Trophoblast cell (in vitro differentiated cells and primary cell): ENCODE measurements at places on chromosomes 4 and X.

- DNase-seq = no peak
Measured at GRCh38 chrX:39491548-39492297, 606.0 kb downstream of the BCOR start.

DNA sequence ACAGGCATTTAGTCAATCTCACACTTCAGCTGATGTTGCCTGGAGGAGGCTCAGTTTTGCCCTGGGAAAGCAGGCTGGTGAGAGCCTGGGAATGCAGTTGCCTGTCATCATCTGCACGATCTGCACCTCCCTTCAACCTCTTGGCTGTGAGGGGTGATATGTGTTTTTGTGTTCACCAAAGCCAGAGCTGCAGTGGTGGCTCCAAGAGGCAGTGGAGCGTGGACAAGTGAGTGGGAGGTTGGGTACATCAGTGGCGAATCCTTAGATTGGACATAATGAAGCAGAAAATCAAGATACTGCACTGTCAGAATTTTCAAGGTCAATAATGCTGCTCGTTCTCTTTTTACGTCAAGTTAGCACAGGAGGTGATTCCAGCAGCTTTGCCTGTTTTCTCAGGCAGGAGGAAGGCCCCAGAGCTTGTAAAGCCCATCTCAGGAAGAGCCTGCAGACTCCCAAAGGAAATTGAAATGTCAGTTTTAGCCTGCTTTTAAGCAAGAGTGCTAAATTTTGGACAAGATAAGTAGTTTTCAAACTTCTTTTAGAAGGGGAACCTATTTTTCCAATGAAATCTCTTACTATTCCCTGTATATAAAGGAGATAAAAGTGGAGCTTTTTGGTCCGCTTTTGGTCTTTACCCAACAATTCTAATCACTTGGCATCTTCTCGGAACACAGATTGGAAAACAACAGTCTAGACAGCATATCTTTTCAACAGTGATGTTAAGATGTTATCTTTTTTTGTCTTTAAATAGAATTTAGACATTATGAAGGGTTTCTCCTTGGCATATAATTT is 92.8 kb downstream of the FRAS1 start:
- no peak for DNase-seq

GRCh38 chr4:31020363-31020762 is 300.2 kb downstream of the PCDH7 start:
- DNase-seq = no peak

DNA sequence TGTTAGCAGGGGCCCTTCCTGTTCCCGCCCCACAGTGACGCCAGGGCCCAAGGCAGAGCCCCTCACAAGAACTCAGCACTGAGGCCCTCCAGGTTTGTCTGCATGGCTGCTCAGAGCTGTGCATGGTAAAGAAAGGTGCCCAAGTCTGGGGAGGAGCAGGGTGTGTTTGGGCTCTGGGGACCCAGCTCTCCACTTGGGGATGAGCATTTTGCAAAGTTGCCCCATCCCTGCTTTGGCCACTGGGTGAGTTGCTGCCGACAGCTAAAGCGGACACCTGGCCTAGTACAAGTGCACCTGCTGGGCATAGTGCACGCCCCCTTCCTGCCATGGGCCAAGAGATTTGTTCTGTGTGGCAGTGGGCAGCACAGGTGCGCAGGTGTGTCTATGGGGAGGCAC is 2.0 kb upstream of the MXD4 start:
- DNase-seq = no peak

GRCh38 chr4:13920901-13921300 is 293.4 kb upstream of the BOD1L1 start:
- peak; percentile 89 for DNase-seq

DNA sequence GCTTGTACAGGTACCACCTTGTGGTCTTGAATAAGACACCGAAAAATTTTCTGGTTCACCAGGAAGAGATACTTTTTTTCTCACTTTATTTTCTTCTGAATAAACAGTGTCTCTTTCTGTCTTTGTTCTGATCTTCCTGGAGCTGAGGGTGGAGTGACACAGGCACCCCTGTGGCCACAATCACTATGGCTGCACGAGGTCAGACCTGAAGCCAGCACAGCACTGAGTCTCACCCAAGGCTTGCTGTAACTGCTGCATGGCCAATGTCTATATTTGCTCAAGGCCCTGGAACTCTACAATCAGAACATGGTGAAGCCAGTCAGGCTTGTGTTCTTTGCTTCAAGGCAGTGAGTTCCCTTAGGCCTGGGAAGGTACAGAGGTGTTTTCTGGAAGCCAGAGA is 87.2 kb downstream of the GPR174 start:
- DNase-seq = no peak

DNA sequence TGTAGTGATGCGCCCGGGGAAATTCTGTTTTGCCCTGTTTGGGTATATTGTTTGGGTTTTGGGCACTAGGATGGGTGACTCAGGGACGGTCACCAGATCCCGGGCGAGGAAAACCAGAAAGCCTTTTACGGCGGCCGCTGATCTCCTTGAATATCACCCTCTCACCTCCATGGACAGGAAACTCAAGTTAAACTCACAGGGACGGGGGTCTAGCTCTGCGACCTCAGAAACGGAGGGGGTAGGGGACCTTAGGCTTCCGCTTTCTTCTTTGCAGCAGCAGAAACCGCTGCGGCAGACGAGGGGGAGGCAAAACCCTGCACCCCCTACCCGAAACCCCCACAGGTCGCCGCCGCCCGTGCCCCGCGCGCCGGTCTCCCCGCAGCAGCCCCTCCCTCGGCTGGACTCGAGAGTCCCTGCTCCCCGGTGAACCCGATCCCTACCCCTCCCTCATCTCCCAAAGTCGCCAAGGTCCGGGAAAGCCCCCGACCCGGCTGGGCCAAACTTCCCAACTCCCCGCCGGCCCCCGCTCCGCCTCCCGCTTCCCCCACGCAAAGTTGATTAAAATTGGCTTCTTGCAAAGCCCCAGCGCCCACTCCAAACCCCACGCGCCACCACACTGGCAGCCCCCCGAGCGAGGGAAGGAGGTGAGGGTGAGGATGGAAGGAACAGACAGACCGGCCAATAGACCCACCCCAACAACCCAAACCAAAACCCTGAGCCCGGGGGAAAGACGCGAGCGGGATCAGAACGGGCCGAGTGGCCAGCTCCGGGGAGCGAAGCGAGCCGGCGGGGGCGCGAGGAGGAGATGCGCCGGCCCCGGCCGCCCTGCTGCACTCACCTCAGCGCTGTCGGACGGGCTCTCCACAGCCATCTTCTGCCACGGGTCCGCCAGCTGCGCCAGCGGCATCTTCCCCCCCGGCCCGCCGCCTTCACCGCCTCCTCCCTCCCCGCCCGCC is 705 bp downstream of the RPS6KA3 start:
- DNase-seq = peak; percentile 9

DNA sequence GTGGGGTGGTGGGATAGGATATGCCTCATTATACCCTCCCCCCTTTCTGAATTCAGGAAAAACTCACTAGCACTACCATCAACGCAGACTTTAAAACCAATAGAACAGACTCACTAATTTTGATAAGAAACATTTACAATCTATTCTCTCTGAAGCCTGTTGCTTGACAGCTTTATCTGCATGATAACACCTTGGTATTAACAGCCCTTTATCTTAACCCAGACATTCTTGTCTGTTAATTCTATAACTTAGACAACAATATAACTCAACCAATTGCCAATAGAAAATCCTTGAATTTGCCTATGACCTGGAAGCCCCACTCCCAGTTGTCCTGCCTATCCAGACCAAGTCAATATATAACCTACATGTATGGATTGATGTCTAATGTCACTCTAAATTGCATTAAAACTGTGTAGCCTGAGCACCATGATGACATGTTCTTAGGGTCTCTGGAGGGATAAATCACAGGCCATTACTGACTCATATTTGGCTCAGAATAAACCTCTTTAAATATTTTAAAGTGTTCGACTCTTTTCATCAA is 1.5 kb upstream of the UGT2A3 start:
- DNase-seq = no peak

DNA sequence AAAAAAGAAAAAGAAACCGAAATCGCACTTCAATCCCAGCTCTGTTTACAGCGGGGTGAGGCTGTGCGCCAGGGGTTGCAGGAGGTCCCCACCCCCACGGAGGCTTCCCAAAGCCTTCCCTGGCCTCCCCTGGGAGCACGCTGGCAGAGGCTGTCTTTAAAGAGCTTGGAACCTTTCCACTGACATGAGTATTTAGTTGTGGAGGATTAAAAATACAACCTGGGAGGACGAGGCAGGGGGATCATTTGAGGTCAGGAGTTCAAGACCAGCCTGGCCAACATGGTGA is 69.1 kb downstream of the PPP2R2C start:
- DNase-seq = no peak

GRCh38 chr4:145545538-145546174 is 64.0 kb downstream of the SMAD1 start:
- peak; percentile 75 for DNase-seq

DNA sequence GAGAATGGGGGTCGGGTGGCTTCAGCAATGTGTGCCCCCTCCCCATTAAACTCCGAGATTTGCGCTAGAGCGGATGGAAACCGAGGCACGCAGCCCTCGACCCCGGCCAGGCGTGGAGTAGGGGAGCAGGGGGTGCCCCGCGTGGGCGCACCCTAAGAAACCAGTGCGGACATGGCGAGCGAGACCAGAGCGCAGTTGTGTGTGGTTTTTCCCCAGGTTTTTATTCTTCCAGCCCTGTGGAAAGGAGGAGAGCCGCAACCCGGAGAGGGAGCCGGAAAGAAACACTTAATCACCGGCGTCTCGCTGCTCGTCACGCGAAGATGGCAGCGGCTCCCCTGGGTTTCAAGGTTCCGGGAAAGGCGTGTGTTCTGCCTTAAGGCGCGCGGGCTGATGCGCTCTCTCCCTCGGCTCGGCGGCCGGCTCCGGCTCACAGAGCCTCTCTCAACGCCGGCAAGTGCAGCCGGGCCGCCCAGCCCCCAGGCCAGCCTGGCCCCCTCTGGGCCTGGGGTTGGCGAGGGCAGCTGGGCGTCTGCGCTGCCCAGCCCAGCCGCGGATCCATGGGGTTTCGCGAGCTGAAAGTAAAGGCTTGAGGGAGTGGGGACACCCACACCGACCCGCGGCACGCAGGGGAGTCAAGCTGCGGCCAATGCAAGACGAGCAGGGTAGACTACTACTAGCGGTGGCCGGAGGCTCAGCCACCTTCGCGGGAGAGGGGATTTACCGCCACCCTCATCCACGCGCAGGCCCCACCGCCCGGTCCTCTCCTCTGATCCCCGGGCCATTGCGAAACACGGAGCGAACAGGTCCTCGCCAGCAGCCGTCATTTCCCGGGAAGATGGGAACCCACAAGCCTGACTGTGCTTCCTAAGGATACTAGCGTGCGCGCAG is 74.0 kb upstream of the BCOR start:
- peak; percentile 60 for DNase-seq

GRCh38 chr4:176380352-176381157 is 60.8 kb downstream of the SPCS3 start:
- DNase-seq = no peak

GRCh38 chrX:17591741-17592110 is 145.6 kb upstream of the SCML1 start:
- DNase-seq = no peak

- DNase-seq = no peak
Measured at GRCh38 chr4:88857588-88857987, 160.0 kb upstream of the NAP1L5 start.

DNA sequence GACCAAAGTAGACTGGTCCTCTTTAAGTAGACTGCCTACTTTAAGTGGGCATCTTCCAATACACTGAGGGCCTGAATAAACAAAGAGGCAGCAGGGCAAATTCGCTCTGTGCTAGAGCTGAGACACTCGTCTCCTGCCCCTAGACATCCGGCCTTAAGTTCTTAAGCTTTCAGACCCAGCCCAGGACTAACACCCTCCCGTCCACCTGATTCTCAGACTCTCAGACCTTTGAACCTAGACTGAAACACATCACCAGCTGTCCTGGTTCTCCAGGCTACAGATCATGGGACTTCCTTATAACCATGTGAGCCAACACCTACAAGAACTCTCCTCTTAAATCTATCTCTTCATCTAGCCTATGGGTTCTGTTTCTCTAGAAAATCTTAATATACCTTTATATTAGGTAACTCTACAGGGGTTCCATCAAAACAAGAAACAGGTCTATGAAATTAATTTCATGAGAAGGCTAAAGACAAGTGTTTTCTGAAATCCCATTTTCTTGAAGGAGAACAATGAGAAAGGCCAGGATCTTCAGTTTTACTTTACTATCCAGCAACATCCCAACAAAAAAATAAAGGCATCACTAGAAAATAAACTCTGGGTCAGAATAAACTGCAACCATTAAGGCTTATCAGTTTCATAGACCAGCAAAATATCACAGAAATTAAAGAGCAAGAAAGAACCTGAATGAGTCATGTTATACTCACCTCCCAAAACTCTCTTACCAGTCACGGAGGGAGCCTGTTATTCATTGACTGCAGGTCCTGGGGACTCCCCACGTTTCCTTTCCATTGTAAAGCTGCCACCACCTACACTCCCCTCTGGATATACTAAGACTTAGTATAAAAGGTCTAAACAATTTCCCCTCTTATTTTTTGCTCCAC is 14.8 kb downstream of the ADGRA3 start:
- DNase-seq = no peak

DNA sequence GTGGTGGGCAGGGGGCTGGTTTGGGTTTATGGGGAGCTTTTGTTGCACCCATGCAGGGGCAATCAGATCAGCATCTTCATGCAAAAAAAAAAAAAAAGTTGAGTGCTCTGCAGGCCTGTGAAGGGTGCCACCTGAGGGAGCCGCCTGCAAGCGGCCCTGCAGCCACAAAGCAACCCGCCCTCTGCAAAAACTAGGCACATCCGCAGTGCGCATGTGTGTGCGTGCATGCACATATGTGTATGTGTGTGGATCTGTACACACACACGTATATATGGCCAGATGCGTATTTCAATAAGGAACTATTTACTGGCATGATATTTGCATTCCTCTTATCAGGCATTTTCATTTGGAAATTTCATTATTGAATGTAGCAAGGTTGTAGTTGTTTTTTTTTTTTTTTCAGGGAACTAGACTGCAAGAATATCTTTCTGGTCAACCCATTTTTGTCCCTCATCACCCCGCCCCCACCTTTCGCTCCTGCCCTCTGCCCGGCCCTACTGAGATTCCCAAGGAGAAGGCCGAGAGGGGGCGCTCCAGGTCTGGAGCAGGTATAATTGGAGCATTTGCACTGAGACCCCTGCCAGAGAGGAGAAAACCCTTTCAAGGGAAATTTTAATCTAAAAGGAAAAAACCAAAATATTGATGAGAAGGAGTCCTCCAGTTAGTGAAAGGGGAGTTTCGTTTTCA is 18.1 kb downstream of the CCNQ start:
- no peak for DNase-seq

GRCh38 chr4:97762115-97762512 is 381.2 kb downstream of the STPG2 start:
- no peak for DNase-seq

- DNase-seq = peak; percentile 71
Measured at GRCh38 chr4:33467291-33467690, 2747.1 kb downstream of the PCDH7 start.

- DNase-seq = peak; percentile 60
Measured at GRCh38 chr4:37675587-37676290, 10.4 kb downstream of the RELL1 start.

- DNase-seq = no peak
Measured at GRCh38 chr4:174265916-174266315, 17.6 kb downstream of the FBXO8 start.

- DNase-seq = peak; percentile 27
Measured at GRCh38 chr4:174464949-174465348, 57.3 kb downstream of the HPGD start.
